LNCaP clone FGC (cell line): ENCODE measurements at places on chromosomes 2 and 18.

DNA sequence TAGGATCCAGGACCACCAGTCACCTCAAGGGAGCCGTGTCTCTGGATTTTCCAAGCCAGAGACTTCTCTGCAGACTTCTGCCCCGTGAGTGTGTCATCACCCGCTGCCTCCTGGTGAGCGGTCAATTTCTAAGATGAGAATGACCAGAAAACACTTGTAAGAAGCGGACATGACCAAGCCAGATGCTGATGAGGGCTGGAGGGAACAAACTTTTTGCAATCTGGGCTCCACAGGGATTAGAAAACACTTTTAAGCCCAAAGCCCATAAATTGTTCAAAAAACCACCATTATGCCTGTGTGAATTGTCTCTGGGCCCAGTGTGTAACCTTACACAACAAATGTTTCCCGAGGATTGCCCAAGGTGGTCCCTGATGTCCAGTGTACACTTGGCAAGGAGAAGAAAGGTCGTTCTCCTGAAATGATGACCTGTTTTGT is 5.3 kb upstream of the NPPC start:
- no peak for DNase-seq

DNA sequence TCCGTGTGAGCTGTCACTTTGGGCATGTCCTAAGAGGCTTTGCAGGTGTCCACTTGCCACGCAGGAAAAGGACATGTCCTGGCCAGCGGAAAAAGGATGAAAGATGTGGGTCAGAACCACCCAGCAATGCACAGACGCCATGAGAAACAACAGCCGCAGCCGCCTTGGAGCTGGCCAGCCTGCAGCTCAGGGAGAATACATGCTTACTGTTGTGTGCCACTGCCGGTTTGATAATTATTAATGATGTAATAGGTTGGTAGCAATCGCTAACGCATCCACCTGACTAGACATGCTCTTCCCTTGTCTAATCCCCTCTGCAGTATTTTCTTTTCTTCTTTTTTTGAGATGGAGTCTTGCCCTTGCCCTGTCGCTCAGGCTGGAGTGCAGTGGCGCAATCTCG is 221.7 kb downstream of the HAUS1 start:
- DNase-seq, result no peak

DNA sequence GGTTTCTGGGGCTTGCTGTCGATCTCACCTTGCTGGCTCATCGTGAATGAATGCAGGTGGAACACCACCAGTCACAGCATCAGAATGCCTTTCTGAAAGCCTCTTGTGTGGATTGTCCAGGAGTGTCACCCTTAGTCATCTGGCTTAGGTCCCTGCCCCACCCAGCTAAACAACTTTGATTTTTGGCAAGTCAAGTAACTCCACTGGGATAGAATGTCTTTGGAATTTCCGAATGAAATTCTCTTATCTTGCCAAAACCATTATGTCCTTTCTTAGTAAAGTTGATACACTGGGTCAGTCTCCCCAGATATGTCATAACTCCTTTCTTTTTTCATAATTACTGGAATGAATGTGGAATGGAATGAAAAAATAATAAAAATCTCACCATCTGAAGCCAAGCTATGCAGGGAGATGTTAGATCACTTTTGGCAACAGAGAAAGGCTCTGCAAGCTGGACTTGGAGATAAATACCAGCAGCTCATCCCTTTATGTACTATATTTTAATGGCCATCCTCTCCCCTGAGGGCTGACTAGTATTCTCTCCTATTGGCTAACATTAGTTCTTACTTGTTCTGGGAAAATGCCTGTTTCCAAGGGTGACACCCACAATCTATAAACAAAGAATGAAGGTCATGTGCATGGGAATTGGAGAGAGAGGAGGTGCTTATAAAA is 35.4 kb downstream of the INSIG2 start:
- DNase-seq, result peak; percentile 81

DNA sequence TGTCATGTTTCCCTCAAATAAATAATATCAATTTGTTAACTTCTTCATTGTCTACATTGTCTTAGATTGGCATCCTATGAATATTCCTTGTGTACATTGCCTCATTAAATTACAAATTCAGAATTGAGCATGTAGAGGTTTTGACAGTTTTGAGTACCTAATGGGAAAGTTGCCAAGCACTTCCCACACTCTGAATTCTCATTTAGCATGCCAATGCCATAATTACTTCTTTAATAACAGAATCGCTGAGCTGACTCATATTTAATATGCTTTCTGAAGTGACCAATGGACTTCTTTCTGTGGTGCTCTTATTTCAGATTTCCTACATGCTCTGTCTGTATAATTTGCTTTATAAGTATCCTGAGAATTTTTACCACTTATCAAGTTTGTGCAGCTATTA is 114.4 kb upstream of the NOL4 start:
- DNase-seq, result no peak

GRCh38 chr18:29647700-29648099 is 1394.8 kb downstream of the DSC3 start:
- no peak for DNase-seq

DNA sequence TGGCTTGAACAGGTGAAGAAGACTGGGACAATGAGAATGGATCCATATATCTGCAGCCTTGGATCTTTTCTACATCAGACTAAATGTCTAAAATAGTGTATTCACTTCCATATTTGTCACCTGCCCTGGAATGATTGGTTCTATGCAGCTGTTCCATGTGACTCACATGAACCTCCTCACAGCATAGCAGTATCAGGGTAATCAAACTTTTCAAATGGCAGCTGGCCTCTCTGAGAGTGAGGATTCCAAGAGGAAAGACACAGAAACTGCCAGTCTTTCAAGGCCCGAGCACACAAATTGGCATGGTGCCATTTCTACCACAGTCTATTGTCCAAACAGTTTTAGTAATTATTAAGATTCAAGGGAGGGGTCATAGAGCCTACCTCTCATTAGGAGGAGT is 859.3 kb downstream of the BCL11A start:
- no peak for DNase-seq

GRCh38 chr2:133171393-133172004 is 396.8 kb downstream of the NCKAP5 start:
- peak; percentile 18 for DNase-seq

GRCh38 chr2:210756855-210757254 is 200.5 kb downstream of the CPS1 start:
- no peak for DNase-seq

- no peak for DNase-seq
These were observed 543 bp upstream of the MARCHF4 start for GRCh38 chr2:216372761-216373291.

GRCh38 chr2:187936228-187936627 is 355.4 kb upstream of the GULP1 start:
- DNase-seq, result no peak

DNA sequence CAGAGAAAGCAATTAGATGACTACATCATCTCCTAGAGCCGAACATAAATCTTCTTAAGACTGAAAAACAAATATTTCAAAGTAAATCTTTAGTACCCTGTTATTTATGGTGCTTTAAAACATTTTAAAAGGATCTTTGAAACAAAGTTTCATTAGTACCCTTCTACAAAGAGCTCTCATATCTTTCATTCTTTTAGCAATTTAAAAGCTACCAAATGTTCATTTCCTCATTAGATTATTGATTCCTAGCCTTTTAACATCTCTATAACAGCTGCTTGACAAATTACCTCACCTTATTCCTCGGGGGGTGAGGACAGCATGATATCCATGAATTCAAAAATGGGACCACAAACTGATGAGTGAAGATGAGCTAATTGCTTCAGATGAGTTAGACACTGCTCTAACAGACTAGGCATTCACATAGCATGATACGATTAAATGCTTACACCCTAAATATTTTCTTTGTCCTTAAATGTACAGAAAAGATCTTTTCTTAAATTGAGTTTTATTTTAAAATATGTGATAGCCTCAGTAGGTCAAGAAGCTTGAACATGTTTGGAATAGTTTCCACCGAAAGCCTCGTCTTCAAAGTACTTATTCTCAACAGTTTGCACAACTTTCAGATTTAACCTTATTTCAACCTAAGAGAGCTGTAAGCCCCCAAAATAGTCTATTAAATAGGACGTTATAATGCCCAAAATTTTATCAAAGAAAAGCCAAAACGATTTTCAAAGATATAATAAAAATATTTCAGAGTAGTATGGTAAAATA is 2.1 kb downstream of the ATAD2B start:
- DNase-seq, result no peak

GRCh38 chr2:221673248-221673647 is 101.1 kb upstream of the EPHA4 start:
- no peak for DNase-seq

GRCh38 chr2:68762665-68763064 is 28.1 kb downstream of the ARHGAP25 start:
- DNase-seq, result no peak

DNA sequence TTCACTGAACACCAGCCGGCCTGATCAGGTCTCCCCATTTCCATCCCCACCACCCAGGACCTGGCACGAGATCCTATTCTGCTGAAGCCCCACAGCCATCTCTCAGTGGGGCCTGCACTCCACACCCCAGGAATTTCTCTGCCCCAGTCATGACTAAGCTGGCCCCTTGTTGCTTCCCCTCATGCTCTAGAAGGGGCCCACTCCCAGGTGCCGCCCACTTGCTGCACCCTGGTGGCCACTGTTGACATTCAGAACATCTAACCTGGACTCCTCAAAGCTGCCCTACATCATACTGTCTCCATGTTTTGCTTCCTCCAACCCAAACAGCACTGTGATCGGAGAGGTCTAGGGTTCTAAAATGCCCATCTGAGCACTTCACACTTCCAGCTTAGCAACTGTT is 90.7 kb upstream of the KLHL29 start:
- no peak for DNase-seq

DNA sequence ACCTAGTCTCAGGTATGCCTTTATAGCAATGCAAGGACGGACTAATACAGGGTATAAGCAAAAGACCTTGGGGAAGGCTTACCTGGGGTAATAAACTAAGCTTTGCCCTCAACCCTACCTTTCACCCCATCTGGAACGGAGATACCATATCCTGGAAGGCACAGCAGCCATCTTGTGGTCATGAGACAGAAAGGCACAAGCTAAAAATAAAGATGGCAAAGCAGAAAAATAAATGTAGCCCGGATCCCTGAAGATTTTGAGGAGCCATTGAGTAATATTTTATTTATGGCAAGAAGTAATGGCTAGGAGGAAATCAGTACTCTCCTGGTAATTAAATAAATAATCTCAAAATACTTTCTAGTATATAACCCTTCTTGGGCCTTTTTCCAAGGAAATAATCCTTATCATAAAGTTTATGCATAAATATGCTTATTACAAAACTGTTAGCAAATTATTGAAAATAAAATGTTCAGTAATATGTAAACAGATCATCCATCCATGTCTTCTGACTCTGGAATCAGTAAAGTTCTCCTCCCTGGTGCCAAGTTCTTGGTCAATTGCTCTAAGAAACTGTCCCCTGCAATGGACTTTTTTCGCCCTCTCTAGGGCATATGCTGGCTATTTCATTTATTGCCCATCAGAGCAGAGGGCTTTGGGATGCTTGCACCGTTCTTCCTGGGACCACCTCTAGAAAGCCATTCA is 198.7 kb downstream of the SPP2 start:
- no peak for DNase-seq

DNA sequence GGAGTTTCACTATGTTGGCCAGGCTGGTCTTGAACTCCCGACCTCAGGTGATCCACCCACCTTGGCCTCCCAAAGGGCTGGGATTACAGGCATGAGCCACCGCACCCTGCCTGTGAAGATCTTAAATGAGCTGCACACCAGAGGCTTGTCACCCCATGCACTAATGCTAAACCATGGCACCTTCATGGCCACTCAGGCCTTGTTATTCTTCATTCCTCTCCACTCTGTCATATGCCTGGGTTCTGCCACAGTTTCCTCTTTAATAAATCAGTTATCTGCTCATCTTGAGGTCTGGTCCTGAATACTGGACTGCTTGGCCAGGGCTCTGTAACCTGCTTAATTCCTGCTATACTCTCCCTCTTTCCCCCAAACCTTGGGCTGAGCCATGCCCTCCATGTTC is 303.9 kb upstream of the FBXO11 start:
- no peak for DNase-seq

GRCh38 chr2:168030862-168031624 is 216.4 kb downstream of the STK39 start:
- no peak for DNase-seq

DNA sequence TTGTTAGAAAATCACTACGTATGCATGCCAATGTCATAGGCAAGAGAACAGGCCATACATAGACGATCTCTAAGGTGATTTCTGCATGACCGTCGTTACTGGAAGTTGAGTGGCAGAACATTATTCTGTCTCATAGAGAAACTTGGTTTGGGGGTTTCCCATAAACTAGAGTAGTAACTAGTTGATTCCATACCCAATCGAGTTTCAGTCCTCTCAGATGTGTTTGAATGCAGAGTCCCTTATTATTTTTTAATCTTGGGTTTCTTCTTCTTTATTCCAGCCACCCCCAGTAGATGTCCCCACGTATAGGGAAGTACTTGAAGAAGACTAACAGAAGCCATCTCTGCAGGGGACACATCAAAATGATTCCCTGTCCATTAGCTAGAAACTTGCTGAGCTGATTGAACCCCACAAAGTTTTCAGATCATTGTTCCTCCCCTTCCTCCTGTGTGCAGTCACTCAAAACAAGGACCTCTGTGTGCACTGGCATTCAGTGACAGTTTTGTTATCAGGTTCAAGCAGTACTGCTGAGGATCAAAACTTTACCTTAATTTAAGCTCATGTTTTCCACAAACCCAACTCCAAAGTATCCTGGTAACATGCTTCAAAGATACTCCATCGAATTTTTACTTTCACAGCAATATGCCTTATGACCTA is 68.4 kb upstream of the CDCA7 start:
- DNase-seq, result no peak

GRCh38 chr2:180705122-180705521 is 275.3 kb upstream of the UBE2E3 start:
- DNase-seq, result no peak

- no peak for DNase-seq
These were observed 1604.4 kb upstream of the ACVR2A start for GRCh38 chr2:146240391-146240790.

DNA sequence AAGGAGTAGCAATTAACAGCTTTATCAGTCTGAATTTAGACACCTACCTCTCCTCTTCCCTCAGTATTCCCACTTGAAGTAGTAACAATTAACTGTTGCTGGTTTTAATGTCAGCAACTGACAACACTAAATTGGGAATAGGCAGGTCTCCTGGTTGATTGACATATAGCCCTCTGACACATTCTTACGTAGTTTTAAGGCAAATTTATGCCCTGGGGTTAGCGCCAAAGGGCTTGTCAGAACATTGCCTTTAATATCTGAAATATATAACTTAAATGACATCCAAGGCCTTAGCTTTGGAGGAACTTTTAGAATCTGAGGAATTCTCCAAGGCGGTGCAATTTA is 7.4 kb downstream of the ASXL3 start:
- DNase-seq, result no peak
